DMS153 (cell line): ENCODE measurements at places on chromosomes 6 and 20.

- no peak for DNase-seq
Observed at GRCh38 chr6:116975600-116975999, 98.6 kb downstream of the RFX6 start.

GRCh38 chr20:10651227-10651990 is 22.4 kb downstream of the JAG1 start:
- no peak for DNase-seq

DNA sequence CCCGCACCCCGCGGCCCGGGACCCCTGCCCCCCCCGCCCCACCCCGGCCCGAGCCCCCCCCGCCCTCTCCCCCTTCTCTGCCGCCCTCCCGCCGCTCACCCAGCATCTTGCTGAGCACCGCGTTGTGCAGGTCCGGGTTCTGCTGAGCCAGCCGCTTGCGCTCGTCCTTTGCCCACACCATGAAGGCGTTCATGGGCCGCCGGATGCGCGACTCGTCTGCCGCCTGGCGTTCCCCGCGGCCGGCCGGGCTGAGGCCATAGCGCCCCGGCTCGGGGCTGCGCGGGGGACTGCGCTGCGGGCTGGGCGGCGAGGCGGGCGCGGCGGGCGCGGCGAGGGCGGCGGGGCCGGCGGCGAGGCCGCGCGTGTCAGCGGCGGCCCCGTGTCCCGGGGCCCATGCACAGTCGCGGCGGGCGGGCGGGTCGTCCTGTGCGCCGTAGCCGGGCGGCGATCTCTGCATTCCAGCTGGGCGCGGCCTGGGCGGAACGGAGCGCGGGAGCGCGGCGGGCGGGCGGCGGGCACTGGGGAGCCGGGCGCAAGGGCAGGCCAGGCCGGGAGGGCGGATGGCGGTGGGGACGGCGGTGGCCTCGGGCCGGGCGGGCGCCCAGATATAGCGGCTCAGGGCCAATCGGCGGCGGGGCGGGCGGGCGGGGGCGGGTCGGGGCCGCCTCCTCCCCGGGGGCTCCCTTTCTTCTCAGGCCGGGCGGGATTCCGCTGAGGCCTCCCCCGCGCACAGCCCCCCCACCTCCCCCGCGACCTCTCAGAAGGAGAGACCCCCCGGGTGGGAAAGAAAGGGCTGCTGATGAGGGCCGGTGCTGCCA is at the start of gene SOX18:
SOX18 (minus strand) TSS at position 580 of the 818 bp plus-strand sequence; CDS start at position 457, 123 bp downstream.
- no peak for DNase-seq

DNA sequence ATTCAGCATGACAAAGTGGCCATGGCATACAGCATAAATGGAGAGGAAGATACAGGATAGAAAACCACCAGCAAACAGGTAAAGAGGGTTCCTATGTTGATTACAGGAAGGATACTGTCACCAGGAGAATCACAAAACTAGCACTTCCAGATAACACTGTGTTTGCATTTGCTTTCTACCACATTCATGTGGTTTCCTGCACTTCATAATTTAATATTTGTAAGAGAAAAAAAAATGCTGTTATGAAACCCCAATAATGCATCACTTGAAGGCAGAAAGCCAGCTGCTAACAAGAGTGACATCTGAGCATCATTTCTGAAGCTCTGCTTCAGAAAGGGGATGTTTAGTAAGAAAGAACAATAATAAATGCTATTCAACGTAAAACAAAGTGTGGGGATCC is 106.6 kb downstream of the ATXN1 start:
- DNase-seq: no peak

DNA sequence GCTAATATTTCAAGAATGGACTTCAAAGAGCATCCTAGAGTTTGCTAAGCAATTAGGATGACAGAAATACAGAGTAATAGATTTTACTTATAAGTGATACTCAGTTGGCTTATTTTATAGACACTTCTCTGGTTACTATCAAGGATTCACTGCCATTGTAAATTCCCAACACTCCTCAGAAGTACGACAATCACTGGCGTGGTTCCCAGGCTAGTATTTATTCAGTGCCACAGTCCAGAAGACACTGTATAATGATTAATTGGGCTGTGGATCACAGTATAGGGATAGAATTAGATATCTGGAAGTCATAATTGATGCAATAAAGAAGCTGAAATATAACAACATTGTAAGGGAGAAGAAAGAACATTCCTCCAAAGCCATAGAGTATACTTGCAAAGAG is 15.7 kb downstream of the MANEA start:
- no peak for DNase-seq

DNA sequence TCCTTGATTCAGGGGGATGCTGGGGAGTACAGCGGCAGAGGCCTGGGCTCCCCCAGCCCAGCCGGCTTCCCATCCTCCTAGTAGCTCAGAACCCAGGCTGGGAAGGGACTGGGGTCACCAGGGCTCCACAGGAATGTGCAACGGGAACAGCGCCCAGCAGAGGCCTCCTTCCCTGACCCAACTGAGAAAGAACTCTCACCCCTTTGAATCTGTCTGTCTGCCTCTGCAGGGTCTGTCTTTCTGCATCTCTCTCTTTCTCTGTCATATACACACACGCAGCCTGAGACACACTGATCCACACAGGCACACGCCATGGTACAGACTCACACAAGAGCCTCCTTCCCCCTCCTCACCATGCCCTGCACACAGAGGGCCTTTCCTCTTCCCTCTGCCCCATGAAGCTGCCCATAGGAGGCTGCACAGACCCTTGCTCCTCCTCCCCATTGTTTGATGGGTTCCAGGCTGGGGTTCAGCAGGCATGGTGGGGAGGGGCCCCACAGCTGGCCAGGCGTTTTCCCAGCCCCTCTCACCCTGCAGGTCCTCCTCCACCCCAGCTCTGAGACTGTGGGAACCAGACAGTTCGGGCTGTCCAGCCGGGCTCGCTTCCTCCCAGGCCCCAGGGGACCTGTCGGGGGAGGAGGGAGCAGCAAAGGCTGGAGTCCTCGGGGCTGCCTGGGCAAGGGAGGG is 2.8 kb downstream of the FOXS1 start:
- DNase-seq: no peak

- DNase-seq: no peak
Observed at GRCh38 chr6:138563650-138564049, 64.4 kb upstream of the NHSL1 start.

DNA sequence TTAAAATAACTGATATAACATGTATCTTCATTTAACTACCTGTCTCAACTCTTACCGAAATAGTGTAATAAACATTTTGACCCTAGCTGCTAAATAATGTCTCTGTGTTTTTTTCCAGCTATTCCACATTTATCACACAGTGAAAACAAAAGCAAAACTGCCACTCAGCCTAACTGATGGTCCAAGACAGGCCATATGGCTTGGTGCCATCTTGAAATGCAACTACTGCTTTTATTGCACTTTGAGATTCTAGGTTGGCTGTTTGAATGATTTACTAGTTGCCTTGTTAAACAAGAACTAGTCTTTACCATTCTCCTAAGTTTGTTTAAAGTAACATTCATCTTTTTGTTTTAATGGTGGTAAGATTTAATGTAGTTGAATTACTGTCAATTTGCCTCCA is 739.8 kb downstream of the TFAP2A start:
- DNase-seq: no peak

GRCh38 chr6:52595000-52595795 is 18.3 kb upstream of the TRAM2 start:
- no peak for DNase-seq

GRCh38 chr6:158049055-158050028 is 67.7 kb downstream of the SYNJ2 start:
- no peak for DNase-seq

GRCh38 chr20:2207770-2208097 is 88.1 kb upstream of the TGM3 start:
- DNase-seq: no peak

DNA sequence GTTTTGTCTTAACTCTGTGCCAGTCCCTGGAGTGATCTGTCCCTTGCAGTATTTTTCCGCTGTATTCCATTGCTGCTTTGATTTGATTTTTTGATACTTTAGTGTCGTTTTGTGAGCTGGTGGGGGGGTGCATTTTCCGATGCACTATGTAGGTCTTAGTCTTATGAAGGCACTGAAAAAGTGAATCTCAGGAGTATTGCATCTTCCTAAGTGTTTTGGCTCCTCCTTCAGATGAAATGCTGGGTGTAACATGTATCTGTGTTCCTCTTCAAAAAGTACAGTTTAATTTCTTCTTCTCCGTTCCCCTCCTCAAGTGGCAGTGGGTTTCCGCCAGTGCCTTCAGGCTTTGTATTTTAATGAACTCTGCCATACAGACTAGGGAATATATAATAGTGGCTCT is 580.7 kb upstream of the GJE1 start:
- no peak for DNase-seq

GRCh38 chr6:33828452-33828763 is 24.6 kb upstream of the MLN start:
- DNase-seq: peak; percentile 44

- no peak for DNase-seq
Observed at GRCh38 chr6:80020381-80021120, 16.1 kb downstream of the TTK start.

GRCh38 chr20:60497298-60498035 is 539.2 kb downstream of the CDH26 start:
- DNase-seq: no peak

DNA sequence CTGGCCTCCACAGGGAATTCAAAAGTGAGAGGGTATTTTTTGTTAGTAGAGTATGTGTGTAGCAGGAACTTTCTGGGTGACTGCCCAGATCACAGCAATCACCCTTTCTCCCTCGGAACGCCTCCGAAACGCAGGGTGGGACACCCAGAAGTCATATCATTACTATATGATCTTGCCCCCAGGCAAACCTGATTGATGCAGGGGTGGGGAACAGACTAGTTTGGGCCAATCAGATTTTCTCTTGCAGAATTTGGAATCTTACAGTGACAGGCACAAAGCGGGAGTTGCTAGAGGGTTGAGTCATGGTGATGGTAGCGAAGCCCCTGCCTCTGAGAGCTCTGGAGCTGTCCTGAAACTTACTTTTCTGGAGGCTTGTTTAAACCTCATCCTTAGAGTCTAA is 16.5 kb upstream of the RPN2 start:
- no peak for DNase-seq

GRCh38 chr6:27812805-27813492 is 99.2 kb downstream of the OR2B2 start:
- no peak for DNase-seq

- no peak for DNase-seq
Observed at GRCh38 chr20:33441142-33441955, 2.2 kb downstream of the SNTA1 start.

- no peak for DNase-seq
Observed at GRCh38 chr6:46220352-46221221, 49.8 kb upstream of the ENPP5 start.

GRCh38 chr20:41367393-41367695 is 726 bp upstream of the EMILIN3 start:
- no peak for DNase-seq

DNA sequence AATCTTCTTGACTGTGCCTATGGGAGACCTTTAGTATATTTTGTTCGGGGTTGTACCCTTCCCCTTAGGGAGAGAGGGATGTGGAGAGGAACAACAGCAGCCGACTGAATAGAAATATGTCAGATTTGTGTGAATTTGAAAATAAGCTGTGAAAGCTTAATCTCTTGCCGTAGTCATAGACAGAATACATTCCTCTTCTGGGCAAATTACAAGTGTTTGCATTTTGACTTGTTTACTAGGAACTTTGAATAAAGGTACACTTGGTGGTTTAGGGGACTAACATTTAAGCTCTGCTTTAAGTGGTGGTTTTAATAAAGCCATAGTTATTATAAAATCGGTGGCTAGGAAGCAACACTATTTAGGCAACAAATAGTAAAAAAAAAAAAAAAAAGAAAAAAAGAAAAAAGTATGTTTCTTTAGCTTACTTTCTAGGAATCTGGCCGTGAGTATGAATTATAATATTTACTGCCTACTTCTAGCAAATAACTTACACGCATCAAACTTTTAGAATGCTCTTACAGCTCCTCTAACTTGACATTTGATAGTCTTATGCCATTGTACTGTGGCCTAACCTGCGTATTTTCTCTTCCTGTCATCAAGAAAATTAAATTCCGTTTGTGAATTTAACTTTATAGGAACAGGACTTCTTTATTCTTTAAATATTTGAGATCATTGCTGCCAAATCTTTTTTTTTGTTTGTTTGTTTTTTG is 65.1 kb downstream of the ZBTB2 start:
- no peak for DNase-seq

GRCh38 chr20:62134735-62135231 is 8.4 kb downstream of the PSMA7 start:
- DNase-seq: no peak

GRCh38 chr20:57048027-57048869 is 218.2 kb downstream of the BMP7 start:
- DNase-seq: no peak

GRCh38 chr6:6724539-6725467 is 136.3 kb downstream of the LY86 start:
- no peak for DNase-seq

DNA sequence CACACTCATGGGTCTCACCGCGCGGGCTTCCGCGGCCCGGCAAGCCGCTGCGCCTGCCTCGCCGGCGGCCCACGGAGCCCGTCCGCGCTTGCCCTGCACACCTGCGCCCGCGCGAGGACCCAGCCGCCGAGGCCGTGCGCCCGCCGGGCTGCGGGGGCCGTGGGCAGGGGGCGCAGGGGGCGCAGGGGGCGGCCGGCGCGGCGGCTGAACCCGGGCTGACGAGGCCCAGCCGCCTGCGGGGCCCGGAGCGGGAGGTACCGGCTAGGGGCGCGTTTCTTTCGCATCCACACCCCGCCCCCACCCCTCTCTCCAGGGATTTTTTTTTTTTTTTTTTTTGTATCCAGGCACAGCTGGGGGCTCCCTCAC is 43.8 kb upstream of the OSTM1 start:
- DNase-seq: no peak

GRCh38 chr20:51318058-51318949 is 224.2 kb downstream of the NFATC2 start:
- peak; percentile 81 for DNase-seq
